ENCODE measurements at places on chromosomes 12 and 14. TPM values are rescaled to one million over a fixed set of nuclear protein-coding genes. Genes with fewer than 3 reads are reported as not detected.

RPGRIP1 gene
- total RNA-seq, result not detected

CCDC38 gene
- 0.12 TPM for total RNA-seq

AMHR2 gene
- not detected for total RNA-seq

TSHR gene
- 3.6 TPM for total RNA-seq

OR4N5 gene
- not detected for total RNA-seq

DCN gene
- not detected for total RNA-seq

FOXN4 gene
- total RNA-seq, result not detected

TPPP2 gene
- not detected for total RNA-seq

DPPA3 gene
- not detected for total RNA-seq

UBE2N gene
- 184 TPM for total RNA-seq

ARMH4 gene
- total RNA-seq, result 0.05 TPM

AVPR1A gene
- not detected for total RNA-seq

FAM234B gene
- total RNA-seq, result 4.1 TPM

PLEKHA5 gene
- 2.6 TPM for total RNA-seq

TEX22 gene
- 4.5 TPM for total RNA-seq

HHIPL1 gene
- 0.05 TPM for total RNA-seq

LACRT gene
- total RNA-seq, result not detected

WNT1 gene
- not detected for total RNA-seq

C12orf54 gene
- not detected for total RNA-seq

RNASE3 gene
- total RNA-seq, result not detected

IGFBP6 gene
- not detected for total RNA-seq

CDK17 gene
- total RNA-seq, result 51.4 TPM

FOXA1 gene
- total RNA-seq, result not detected

KCNC2 gene
- total RNA-seq, result not detected

VTI1B gene
- total RNA-seq, result 72.9 TPM

ARHGDIB gene
- total RNA-seq, result 1,194 TPM

CEP128 gene
- total RNA-seq, result 26.9 TPM

GLI1 gene
- 0.51 TPM for total RNA-seq

SETD1B gene
- total RNA-seq, result 38.1 TPM

CPSF6 gene
- total RNA-seq, result 92.9 TPM

PRH2 gene
- not detected for total RNA-seq

ESR2 gene
- 0.05 TPM for total RNA-seq

MYH6 gene
- 0.56 TPM for total RNA-seq

IQSEC3 gene
- 0.59 TPM for total RNA-seq

ALX1 gene
- total RNA-seq, result not detected
